Uterus (tissue), 4 donors: ENCODE measurements at places on chromosomes 13 and 19.

GRCh38 chr19:35093430-35093829, 22.2 kb upstream of the FXYD3 start:
- DNase-seq: no peak

DNA sequence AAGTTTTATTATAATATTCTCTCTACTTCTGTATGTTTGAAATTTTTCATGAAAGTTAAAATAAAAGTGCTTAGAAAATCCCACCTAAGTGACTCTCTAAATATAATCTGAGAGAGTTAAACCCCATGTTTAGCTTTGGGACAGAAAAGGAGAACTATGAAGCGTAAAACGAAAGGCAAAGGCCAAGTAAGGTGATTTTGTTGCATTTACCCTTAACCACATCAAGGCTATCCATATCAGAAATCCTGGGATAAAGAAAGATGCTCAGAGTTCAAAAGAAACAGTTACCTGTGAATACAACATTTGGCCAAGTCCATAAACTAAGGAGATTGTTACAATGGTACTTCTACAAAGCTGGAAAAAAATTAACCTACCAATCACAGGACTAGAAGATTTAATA, 31.3 kb downstream of the UBL3 start:
- no peak for DNase-seq

- peak; percentile 42 for DNase-seq
These were observed 174.5 kb downstream of the KCTD12 start for GRCh38 chr13:76711550-76712182.

DNA sequence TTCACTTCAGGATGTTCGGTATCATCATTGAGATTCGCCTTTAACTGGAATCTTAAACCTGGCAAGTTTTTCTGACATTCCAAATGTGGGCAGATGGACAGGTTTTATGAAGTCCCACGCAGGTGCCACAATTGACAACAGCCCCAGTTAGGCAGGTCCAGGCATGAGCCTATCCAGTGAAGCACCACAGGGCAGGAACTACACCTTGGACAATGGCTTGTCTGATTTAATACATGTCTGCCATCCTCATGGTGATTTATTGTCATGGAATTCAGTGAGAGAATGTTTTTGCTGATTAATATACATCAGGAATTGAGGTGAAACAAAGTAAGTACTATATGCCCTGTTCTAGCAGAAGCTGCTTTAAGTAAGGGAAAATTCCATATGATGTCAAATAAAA, 10.2 kb upstream of the TPP2 start:
- DNase-seq: no peak
